ENCODE measurements at places on chromosomes 13 and 19.

GRCh38 chr13:74066937-74067336 is 67.3 kb downstream of the KLF12 start:
- DNase-seq, result no peak

GRCh38 chr13:49908637-49909036 is 27.5 kb downstream of the SPRYD7 start:
- DNase-seq, result no peak

- DNase-seq, result no peak
Observed at GRCh38 chr13:114142137-114142550, 9.7 kb upstream of the RASA3 start.

- no peak for DNase-seq
Observed at GRCh38 chr19:18713550-18714117, 30.2 kb downstream of the CRTC1 start.

DNA sequence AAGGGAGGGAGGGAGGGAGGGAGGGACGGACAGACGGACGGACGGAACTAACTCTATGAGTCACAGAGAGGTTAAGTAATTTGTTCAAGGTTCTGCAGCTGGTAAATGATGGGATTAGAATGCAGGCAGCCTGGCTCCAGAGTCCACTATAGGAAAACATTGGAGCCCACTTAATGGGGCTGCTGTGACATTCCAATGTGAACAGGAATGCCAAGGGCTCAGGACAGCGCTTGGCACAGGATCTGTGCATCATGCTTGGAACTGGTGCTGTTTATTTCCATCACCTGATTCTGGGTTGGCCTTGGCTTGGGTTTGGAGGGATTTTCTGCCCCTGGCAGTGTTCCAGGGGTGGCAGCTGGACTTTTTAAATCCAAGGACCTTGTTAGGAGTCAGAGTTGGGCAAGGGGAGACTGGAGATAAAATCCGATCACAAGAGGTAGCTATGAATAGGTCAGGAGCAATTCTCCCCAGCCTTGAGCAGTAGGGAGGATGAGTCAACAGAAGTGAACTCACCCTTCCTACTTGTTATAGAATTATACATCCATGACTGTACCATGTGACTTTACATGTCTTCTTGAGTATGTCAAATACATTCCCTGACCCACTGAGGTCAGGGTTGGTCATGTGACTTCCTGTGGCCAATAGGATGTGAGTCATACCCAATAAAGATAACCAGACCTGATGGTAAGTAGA is 7.8 kb upstream of the HIF3A start:
- DNase-seq, result no peak

All from midbrain (tissue), 1 donor.